ENCODE measurements at places on chromosomes 7 and 10.

DNA sequence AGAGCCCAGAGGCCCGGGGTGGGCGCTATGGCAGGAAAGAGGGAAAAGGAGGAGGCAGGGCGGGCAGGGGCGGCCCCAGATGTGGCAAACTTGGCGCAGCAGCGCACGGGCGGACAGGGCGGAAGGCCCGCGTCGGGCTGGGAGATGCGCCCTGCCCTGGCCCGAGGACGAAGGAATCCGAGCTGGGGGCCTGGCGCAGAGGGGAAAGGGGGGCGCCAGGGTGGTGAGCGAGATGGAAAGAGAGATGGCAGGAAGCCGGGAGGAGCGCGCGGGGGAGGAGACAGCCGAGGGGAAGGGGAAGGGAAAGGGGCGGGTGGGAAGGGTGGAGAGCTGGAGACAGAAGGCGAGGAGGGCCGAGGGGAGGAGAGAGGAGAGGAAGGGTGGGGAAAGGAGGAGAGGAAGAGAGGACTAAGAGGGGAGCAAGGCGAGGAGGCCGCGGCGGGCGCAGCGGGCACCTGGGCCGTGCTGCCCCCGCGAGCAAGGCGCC is at the start of gene MARVELD1:
Gene MARVELD1 (plus strand): TSS at position 392 of the 487 bp plus-strand sequence. CDS start 147 bp downstream, outside the sequence.
- peak; percentile 83 for DNase-seq

- no peak for DNase-seq
Observed at GRCh38 chr7:10181996-10182395, 791.7 kb upstream of the PHF14 start.

DNA sequence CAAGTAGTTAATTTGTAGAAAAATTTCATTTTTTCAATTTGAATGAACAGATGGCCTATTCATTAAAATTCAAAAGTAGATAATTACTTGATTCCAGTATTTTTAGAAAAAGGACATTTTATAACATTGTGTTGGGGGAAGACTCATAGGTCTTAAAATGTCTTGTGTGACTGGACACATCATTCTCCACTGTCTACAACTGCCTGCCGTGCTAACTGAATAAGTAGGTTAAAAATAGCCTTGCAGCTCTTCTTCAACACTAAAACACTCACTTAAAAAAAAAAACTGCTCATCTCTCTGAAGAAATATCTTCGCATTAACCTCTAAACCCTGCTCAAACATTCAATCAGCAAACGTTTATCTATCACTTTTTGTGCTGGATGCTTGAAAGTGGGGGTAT is 253.8 kb downstream of the CSTF2T start:
- DNase-seq = no peak

- no peak for DNase-seq
Observed at GRCh38 chr10:88617772-88618300, 31.3 kb downstream of the LIPJ start.

- no peak for DNase-seq
Observed at GRCh38 chr7:83749495-83749894, 100.6 kb upstream of the SEMA3E start.

GRCh38 chr10:57972783-57973182 is 294.9 kb downstream of the IPMK start:
- no peak for DNase-seq

GRCh38 chr10:42896735-42897134 is 114.1 kb downstream of the BMS1 start:
- DNase-seq = no peak

DNA sequence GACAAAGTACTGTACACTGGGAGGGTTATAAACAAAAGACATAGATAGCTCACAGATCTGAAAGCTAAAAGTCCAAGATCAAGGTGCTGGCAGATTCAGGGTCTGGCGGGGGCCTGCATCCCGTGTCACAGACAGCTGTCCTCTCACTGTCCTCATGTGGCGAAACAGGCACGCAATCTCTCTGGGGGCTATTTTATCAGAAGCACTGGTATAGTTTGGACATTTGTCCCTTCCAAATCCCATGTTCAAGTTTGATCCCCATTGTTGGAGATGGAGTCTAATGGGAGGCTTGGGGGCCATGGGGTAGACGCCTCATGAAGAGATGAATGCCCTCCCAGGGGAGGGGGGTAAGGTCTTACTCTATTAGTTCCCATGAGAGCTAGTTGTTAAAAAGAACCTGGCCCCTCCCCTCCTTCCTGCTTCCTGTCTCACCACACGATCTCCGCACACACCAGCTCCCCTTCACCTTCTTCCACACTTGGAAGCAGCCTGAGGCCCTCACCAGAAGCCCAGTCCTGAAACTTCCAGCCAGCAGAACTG is 72.5 kb upstream of the UCN3 start:
- DNase-seq = peak; percentile 39

GRCh38 chr7:22550514-22551030 is 50.6 kb upstream of the STEAP1B start:
- no peak for DNase-seq

DNA sequence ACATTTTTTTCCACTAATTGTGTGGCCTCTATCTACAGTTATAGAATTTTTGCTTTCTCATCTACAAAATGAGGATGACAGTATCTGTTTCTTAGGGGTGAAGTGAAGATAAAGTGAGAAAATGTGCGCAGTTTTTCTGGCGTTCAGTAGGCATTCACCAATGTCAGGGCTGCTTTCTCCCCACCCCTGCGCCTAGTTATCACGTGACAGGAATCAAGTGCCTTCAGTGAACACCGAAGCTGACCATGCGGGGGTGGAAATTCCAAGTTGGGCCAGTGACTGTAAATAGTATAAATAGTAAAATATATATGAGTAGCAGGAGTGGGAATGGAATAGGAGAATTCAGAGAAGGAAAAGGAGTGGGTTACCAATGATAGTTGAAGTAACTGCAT is 77.4 kb downstream of the TAF3 start:
- DNase-seq = no peak

- no peak for DNase-seq
Observed at GRCh38 chr10:26626066-26626465, 71.4 kb upstream of the PDSS1 start.

DNA sequence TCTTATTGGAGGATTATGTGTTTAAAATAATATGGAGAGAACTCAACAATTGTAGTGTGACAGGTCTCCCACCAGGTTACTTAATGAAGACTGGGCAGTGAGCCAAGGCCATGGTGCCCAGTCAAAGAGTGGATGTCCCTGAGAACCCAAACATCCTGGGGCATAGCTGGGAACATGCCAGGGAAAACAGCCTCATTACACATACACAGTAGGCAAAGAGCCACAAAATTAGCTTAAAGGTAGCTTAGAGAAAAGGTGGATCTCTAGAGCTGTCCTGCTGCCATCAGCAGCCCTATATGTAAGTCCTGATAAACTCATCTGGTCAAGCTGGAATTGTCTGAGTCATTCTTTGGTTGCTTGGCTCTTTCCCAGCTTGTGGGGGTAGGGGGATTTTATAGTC is 287.8 kb downstream of the PHF14 start:
- DNase-seq = peak; percentile 4

DNA sequence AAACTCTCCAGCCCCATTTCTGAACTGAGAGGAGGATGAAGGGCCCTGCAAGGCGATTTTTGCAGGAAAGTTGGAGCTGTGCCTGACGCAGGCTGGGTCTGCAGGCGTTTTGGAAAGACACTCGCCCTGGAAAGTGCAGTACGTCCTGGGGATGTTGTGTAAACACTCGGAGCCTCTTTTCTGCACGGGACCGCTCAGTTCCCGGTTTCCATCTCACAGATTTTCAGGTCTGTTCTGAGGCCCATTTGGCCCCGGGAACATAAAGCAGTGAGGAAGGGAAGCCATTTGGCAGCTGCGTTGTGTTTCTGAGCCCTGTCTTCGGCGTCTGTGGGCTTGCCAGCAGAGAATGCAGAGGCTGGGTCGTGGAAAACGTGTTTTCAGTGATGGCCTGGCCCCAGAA is 655.0 kb upstream of the MGMT start:
- DNase-seq = no peak

GRCh38 chr10:27413387-27413786 is 90.7 kb upstream of the RAB18 start:
- peak; percentile 6 for DNase-seq

DNA sequence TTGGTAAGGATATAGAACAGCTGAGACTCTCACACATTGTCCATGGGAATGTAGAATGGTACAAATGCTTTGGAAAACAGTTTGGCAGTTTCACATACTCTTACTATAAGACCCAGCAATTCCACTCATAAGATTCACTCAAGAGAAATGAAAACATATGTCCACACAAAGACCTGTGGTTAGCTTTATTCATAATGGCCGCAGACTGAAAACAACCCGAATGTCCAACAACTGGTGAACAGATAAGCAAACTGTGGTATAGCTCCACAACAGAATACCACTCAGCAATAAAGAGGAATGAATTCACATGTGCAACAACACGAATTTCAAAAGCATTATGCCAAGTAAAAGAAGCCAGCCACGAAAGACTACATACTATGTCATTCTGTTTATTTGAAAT is 33.5 kb upstream of the CUL1 start:
- peak; percentile 15 for DNase-seq

DNA sequence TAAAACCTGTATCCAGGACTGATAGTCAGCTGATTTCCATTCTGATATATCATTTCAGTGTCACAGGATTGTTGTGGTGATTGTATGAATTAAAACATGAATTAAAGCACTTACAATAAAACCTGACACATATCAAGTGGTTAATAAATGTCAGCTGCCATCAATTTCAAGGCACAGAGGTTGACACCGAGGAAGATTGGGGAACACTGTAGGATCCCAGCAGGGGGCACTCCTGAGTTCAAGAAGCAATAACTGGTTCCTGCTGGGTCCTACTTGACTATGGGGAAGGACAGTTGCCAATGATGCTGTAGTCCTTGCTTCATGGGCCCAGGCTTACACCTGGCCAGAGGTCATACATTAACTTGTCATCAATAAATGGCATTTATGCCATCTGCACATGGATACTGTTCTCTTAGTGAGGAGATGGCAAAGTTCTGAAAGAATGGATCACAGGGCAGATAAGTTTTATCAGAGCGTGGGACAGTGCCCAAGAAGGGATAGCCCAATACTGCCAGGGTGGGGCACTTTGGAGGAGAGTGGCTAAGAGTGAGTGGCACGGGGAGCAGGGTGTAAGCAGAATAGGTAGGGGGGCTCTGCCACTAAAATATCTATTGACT is 24.1 kb downstream of the FZD1 start:
- peak; percentile 68 for DNase-seq
